ENCODE measurements at places on chromosomes 2 and 18. TPM values are rescaled to one million over a fixed set of nuclear protein-coding genes. Genes with fewer than 3 reads are reported as not detected.

- DNase-seq: no peak
Measured at GRCh38 chr18:65279668-65280305, 471.0 kb upstream of the CDH7 start.

- DNase-seq: no peak
Measured at GRCh38 chr18:59172664-59173249, 33.1 kb downstream of the SEC11C start.

GRCh38 chr18:4292696-4293095 is 162.4 kb downstream of the DLGAP1 start:
- DNase-seq: no peak

- no peak for DNase-seq
Measured at GRCh38 chr2:184769023-184769422, 170.7 kb downstream of the ZNF804A start.

DNA sequence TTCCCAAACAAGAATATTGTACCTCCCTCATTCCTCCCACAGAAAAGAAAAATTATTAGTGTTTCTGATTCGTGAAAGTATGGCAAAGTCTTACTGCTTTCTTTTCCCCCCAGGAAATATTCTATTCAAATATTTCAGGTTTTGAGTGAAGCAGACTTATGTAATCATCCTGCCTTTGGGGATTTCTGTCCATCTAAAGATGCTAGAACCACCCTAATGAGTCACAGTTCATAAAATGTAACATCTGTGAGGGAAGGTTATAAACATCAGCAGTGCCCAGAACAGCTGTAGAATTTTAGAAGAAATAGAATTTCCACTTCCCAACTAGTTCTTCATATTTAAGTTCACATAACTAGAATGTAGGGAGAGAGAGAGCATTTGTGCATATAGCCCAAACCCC is 39.0 kb downstream of the EEF1B2 start:
- DNase-seq: no peak

DNA sequence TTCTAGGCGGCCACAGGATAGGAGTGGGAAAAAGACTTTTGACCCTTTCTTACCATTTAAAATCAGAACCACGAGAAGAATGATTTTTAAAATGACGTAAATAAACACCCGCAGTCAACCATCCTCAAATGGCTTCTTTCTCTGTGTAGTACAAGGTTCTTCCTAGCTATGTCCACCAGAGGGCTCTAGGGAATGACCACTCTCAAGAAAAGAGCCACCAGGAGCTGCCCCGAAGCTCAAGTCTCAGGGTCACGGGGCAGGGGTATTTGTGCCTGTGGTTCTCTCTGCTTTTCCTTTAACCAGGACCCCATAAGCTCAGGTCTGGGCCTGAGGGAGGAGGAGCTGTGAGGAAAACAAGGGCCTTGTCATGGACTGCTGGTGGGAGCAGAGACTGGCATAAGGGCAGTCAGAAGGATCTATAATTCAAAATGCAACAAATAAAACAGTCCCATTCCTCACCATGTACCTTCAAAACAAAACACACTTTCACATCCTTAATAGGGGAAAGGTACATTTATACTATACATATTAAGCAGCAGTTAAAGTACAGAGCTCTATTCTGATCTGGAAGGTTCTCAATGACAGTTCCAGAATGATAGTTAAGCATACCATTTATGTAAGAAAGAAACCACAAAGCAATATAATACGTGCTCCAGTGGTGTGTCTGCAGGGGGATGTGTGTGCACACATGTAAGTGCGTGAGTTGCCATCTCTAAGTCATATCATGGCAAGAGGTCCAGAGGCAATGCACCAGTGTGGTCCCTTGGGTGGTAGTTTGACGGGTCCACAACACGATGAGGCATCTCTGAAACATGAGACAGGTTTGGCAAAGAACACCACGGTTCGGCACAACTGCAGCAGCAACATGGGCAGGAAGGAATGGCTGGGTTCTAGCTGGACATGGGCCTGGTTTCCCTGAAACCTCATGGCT is 18.6 kb downstream of the LYPD1 start:
- DNase-seq: no peak

- DNase-seq: no peak
Measured at GRCh38 chr2:237455764-237456163, 31.3 kb upstream of the MLPH start.

Gene TCF7L1
- total RNA-seq: not detected

- DNase-seq: no peak
Measured at GRCh38 chr2:134581877-134582546, 136.8 kb downstream of the TMEM163 start.

GRCh38 chr2:21411741-21412140 is 288.0 kb downstream of the TDRD15 start:
- DNase-seq: no peak

Gene DQX1
- 0.35 TPM for total RNA-seq

Gene SIGLEC15
- not detected for total RNA-seq

- no peak for DNase-seq
Measured at GRCh38 chr2:56749152-56749752, 565.5 kb downstream of the CCDC85A start.

DNA sequence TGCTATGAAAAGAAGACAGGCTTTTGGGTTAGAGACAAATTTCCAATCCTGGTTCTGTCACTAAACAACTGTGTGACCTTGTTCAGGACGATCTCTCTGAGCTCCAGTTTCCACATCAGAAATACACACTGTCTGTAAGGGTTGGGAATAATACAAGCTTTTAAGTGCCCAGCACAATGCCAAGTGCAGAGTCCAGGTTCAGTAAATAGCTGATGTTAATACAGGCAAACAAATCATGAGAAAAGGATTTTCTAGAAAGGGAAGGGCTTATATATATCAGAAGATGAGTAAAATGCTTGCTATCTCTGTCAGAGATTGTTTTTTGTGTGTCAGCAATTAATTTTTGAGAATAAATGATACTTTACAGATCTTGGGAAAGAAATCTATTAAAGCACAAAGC is 388.3 kb downstream of the NBAS start:
- no peak for DNase-seq

- DNase-seq: peak; percentile 85
Measured at GRCh38 chr18:2963048-2963447, 49.9 kb downstream of the LPIN2 start.

Gene TGFA
- total RNA-seq: 2.9 TPM

GRCh38 chr2:234286118-234286598 is 210.7 kb downstream of the ARL4C start:
- no peak for DNase-seq

DNA sequence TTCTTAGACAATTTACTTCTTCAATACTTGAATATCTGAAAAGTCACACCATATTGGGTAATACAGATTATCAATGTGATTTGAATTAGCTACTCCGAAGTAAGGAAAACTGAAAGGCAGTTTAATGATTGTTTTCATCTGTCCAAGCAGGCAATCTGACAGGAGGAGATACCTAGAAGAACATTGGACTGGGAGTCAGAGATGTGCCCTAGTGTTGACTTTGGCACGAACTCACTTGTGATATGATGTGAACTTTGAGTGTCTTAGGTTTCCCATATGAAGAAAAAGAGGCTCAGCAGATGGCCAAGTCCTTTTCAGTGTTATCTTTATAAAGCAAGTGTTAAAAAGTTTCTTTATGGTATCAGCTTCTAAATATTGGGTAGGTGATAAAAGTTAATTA is 287.1 kb downstream of the MTX2 start:
- DNase-seq: no peak

Gene FSIP2
- total RNA-seq: 0.49 TPM

GRCh38 chr18:32315881-32316280 is 126.0 kb downstream of the MEP1B start:
- no peak for DNase-seq

DNA sequence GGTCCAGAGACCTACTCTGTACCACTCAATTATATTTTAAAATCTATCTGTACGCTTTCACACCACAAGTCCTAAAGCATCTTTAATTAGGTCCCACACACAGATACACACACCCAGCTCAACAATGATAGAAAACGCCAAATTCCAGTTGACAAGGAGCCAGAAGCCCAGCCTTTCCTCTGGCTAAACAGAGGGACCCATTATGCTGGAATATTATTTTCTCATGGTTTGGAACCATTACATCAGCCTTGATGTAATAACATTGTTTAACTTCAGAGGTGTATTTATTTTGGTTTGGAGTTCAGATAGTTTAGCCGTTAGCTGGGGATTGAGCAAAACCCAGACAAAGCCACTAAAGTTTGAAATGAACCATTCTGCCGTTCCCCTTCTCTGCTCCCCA is 14.0 kb upstream of the INHBB start:
- DNase-seq: no peak

DNA sequence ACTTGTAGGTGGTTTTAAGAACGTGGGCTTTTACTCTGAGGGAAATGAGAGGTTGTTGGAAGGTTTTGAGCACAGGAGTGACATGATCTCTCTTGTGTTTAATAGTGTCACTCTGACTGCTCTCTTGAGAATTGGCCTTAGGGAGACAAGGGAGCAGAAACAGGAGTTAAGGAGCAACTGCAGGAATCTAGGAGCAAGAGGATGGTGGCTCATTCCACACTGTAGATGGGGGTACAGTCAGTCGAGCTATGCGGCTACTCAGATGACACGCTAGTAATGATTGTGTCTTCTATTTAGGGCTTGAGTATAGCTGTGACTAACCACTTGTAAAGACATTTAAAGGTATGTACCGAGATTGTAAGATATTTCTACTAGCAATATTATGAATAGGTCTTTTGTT is 87.4 kb downstream of the RPRM start:
- DNase-seq: no peak

All from CD4-positive, alpha-beta memory T cell (primary cell).